ENCODE measurements at places on chromosomes 2 and 18.

DNA sequence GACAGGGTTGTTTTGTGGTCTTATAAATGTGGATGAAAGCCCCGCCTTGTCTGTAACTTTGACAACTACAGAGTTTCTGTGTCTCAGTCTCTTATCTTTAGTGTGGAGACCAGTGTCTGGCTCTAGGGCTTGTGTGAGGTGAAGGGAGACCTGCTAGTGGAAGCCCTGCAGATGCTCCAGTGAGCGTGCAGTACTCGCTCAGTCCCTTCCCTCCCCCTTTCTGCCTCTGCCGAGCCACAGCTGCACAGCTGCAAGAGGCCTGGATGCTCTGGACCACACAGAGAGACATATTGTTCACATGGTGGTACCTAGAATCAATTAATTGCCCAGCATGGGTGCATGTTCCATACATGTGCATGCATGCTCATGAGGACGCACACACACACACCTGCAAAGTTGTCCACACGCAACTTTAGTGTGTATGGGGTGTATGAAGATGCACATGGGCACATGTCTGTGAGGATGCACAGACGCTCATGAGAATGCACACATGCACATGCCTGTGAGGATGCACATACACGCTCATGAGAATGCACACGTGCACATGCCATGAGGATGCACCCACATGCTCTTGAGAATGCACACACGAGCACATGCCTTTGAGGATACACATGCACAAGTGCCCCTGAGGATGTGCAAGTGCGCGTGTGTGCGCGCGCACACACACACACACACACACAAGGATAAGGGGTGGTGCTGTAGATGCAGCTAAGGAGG lies 282.1 kb upstream of the HS6ST1 start:
- no peak for DNase-seq

GRCh38 chr2:153808679-153809078 lies 63.0 kb upstream of the GALNT13 start:
- DNase-seq, result no peak

- DNase-seq, result no peak
Observed at GRCh38 chr18:48296581-48296980, 112.6 kb downstream of the ZBTB7C start.

DNA sequence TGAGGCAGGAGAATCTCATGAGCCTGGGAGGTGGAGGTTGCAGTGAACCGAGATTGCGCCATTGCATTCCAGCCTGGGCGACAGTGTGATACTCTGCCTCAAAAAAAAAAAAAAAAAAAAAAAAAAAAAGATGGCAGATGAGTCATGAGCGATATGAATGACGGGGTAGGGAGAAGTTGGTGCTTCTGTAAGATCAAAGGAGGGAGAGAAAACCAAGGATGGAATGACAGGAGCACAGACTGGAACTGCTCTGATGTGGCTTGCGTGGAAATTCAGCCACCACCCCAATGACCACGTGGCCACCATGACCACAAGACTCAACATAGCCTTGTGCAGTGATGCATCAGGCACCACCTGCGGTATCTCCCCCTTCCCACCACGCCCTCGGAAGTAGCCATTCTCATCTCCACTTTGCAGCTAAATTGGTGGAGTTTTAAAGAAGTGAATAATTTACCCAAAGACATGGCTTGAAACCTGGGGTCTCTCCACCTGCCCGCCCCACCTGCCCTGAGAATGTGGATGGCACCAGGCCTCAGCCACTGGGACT lies 96.0 kb downstream of the ACKR3 start:
- DNase-seq, result no peak

DNA sequence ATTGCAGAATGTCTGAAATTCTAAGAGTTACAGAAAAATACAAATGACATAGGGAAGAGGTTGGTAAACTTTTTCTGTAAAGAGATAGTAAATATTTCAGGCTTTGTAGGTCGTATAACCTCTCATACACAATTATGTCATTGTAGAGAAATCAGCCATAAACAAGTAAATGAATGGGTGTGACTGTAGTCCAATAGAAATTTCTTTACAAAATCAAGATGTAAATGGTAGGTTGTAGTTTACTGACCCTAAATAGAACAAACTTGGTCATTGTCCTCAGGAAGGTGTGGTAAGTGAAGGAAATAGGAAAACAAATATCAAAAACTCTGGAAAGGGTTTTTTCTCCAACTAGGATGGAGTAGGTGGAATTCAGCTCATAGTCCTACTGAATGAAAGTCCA lies 415.5 kb upstream of the SPHKAP start:
- DNase-seq, result no peak

DNA sequence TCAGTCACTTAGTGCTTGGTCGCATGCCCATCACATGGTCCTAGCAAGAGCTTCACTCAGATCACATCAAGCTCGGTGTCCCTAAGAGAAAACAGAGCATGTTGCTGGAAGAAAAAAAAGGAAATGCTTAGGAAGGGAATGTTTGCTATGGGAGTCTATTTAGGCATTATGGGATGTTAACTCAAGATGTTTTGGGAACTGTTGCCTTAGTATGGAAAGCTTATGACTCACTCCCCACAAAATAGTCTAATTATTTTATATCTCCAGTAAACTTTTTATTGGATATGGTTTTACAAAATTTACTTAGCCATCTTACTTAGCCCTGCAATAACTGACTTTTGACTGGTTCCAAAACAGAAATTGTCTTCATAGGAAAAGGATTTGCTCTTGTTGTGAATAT lies 439.5 kb upstream of the ZEB2 start:
- no peak for DNase-seq

DNA sequence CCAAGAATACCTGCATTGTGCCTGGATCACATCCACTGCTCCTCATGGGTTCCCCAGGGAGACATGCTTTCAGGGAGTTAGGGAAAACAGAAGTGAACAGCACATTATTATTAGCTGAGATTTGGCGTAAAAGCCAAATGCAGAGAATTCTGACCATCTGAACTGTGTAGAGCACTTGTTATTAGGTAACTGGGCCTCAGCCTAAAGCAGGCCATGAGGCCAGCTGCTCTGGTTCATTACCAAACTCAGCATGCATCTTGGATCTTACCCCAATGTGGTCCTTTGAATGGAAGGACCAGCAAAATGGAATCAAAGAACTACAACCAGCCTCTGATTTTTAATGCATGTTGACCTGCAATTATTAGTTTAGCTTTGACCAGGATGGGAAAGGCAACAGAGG lies 322.3 kb downstream of the KCNS3 start:
- DNase-seq, result no peak

DNA sequence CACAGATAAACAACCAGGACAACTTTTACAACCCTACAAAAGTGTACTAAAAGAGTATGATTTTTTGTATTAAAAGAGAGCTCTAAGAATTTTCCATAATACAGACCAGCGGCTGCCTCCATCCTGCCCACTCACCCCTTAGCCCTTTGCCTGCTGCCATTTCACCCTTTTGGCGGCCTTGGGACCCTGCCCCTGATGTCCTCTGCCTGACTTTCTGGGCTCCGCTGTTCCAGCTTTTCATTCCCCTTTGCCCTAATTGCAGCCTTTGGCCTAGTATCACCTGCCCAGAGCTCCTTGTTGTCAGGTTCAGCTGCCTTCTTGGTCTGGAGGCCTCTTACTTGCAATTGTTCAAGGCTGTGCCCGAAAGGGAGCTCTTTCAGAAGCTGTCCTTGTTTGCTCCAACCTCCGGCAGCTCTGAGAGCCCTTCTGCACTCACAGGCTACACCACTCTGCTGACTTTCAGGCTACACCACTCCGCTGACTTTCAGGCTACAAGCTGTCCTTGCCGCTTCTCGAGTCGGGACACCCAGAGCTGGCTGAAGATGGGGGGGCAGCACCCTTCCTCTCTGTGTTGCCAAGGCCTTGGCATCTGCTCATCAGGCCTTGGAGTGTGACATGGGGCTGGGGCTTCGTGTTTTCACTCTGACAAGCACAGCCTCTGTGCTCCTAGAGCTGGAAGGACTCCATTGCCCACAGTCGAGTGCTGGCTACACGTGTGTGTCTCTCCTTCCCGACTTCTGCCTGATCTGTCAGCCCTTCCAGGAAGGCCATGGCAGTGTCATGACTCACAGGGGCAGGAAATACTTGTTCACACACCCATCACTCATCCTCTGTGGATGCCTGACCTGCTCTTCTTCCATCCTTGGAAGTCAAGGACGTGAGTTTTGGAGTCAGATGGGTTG lies 43.1 kb upstream of the HDAC4 start:
- no peak for DNase-seq

DNA sequence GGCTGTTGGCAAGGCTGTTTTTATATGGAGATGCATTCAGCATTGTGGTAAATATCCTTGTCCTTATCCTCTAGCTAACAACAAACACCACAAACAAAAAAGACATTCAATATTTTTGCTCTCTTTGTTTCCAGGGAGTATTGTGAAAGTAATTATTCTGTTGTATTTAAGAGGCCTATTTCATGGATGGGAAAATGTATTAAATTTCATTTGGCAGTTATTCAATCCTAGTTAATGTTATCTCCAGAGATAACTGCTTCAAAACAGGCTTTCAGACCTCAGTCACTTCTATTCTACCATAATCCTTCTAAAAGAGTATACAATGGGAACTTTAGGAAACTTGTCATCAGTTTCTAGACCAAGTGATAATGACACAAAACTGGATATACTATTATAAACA lies 280.5 kb upstream of the CCDC68 start:
- DNase-seq, result no peak

GRCh38 chr2:103174711-103175110 lies 412.9 kb downstream of the TMEM182 start:
- no peak for DNase-seq

DNA sequence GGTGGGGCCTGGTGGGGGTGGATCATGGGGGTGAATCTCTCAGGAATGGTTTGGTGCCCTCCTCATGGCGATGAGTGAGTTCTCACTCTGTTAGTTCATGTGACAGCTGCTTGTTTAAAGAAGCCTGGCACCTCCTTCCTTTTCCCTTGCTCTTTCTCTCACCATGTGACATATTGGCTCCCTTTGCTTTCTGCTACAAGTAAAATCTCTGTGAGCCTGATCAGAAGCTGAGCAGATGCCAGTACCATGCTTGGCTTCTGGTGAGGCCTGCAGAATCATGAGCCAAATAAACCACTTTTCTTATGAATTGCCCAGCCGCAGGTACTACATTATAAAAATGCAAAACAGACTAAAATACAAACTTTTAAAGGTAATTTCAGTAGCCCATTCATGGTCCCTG lies 73.4 kb upstream of the TEX51 start:
- no peak for DNase-seq

GRCh38 chr2:173307293-173307692 lies 47.4 kb upstream of the CDCA7 start:
- no peak for DNase-seq

- no peak for DNase-seq
Observed at GRCh38 chr2:168089200-168089599, 158.2 kb downstream of the STK39 start.

DNA sequence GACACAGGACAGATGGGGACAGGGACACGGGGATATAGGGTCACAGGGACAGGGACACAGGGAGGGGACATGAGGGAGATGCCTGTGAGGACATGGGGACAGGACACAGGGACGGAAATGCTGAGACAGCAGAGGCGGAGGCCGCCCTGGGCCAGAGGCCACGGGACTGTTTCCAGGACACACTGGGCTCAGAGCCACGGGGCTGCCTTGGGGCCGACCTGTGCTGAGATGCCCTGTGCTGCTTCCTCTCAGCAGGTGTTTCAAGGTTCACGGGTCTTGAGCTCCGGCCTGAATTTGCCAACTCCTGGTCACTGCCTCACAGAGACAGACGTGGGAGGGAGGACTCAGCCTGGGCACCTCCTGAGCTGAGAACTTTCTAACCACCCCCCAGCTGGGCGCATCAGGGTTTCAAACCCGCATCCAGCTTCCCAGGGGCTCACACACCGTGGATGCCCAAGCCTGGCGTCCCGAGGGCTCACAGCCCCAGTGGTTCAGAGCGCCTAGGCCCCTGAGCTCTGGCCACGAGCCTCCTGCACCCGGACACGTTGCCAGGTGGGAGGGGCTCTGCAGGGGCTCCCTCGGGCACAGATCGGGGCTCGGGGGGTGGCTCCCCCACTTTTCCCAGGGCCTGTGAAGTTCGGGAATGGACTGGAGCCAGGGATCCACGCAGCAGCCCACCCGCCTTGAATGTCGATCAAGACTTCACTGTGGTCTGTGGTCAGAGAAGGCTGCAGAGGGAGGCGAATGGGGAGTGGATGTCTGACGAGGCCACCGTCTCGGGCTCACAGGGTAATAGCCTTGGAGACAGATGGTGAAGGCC lies 64.1 kb downstream of the SLC66A2 start:
- no peak for DNase-seq

- no peak for DNase-seq
Observed at GRCh38 chr18:61833387-61833786, 59.4 kb downstream of the RNF152 start.

All from bone marrow (tissue), 2 donors.